ENCODE measurements at places on chromosomes 7 and 10.

DNA sequence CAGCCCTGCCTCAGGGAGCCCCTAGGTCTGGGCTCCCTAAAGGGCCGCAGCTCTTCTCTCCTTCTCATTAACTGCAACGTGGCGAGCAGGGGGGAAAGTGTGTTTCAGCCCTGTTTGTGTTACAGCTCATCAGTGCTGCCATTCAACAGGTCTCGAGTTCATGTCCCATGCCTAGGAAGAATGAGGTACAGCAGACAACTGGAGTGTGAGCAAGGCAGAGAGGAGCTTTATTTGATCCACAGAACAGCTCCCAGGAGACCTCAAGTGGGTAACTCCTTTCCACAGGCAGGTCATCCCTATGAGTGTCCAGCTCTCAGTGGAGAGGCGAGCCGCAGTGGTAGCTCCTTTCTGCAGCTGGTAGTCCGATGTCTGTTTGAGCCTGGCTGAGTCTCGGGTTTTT lies 313.1 kb downstream of the AUTS2 start:
- no peak for DNase-seq

DNA sequence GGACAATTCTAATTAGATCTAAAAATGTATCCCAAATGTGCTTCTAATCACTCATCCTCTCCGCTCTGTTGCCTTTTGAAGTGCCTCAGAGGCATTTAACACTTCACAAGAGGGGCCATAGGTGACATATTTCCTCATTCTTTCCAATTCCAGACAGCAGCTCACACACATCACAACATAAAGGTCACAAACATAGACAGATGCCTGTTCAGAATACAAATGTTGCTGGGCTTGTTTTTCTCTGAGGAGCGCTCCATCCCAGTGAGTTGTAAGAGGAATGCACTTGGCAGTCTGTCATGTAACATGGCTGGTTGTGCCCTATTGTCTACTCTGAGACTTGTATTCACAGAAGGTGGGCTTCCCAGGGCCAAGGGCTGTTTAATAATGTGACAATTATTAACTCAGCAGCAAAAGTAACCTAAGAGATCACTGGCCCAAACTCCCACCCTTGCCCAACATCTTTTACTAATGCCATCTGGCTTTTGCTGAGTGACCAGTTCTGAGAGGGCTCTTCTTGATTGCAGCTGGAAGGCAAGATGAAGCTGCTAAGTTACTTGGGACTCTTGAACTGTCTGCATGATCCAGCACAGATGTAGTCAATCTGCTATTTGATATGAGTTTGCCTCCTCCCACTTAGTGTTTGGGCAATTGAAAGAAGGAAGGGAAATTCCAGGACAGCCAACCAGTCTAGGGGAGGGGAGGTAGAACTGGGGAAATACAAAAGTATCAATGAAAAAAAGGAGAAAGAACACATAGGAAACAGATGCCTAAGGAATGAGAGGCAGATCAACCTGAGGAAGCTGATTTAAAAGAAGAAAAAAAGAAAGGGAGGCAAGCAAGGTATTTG lies 13.6 kb downstream of the PON2 start:
- peak; percentile 36 for DNase-seq

GRCh38 chr10:28375399-28376354 lies 72.8 kb upstream of the MPP7 start:
- no peak for DNase-seq

GRCh38 chr7:75807452-75807851 lies 6.2 kb downstream of the CCL24 start:
- no peak for DNase-seq

- no peak for DNase-seq
Observed at GRCh38 chr7:7274782-7275181, 92.4 kb downstream of the C1GALT1 start.
